ENCODE measurements at places on chromosomes 6 and 20.

DNA sequence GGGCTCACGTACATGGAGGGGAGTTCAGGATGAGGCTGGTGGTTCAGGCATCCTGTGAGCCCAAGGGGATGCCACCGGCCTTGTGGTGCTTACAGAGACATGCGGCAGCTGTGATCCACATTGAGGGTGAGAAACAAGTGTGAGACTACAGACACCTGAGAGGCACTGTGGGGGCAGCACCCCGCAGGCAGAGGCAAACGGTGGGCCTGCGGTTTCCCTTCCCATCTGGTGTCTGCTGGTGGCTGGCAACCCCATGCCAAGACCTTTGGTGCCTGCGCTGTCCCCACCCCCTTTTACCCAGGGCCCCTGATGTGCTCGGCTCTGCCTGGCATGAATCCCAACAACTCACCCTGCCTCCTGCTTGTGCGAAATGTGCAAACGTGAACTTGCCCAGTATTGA lies 42.0 kb downstream of the ERMARD start:
- DNase-seq, result no peak

GRCh38 chr20:20733943-20734342 lies 21.5 kb upstream of the RALGAPA2 start:
- no peak for DNase-seq

DNA sequence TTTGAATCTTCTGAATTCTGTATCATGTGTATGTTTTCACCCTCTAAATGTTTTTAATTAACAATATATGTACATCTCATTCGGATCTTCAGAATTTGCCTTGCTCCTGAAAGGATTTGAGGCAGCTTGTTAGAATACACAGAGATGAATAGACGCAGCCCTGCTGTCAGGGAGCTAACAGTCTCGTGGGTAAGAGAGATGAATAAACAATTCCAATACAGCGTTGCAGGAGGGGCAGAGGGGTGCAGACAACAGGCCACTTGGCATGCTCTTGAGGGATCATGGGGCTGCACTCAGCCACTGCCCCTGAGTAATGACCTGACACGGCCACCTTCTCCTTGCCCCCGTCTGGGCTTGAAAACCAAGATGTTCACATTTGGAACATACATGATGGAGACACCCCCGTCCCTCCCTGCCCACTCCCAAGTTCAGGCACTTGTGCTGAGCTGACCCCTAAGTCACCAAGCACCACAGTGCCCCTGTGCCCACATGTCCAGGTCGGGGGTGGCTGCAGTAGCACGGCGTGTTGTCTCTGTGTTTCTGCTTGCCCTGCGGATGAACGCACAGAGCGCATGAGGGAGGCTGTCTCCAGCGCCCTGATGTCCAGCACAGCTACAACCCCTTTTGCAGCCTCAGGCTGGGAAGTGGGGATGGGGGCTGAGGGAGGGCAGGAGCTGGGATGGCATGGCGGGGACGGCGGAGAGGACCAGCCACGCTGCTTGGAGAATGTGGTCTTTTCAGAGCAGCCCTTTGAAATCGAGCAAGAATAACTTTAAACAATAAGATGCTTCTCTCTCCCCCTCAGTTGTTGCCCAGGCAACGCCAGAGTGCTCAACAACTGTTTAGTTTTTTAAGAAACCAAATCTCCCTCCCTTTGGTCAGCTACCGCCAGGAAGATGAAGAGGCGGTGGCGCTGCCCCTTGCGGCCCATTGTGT lies 33.0 kb upstream of the CDH22 start:
- no peak for DNase-seq

- DNase-seq, result no peak
Measured at GRCh38 chr6:110541701-110542309, 65.4 kb upstream of the SLC22A16 start.

GRCh38 chr20:61769286-61769832 lies 296.3 kb downstream of the TAF4 start:
- no peak for DNase-seq

- no peak for DNase-seq
Measured at GRCh38 chr6:136775548-136775947, 16.7 kb downstream of the MAP3K5 start.

DNA sequence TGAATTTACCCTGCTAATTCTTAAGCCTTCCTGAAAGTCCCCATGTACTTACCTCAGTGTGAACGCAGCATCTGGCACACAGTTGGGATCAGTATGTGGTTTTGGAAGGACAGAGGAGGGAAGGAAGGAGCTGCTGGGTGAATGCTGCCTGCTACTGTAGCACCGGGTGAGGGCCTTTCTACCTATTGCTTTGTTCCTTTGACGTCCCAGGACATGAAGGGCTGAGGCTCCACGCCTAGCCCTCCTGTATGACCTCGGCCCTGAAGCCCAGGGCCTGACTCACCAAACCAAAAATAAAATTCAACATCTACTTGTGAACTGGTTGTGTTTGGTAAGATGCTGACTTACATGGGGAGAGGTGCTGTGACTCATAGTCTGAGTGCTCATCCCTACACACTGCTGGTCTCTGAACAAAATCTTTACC lies 51.1 kb downstream of the ARID1B start:
- no peak for DNase-seq

- no peak for DNase-seq
Measured at GRCh38 chr6:138503881-138504680, 4.8 kb upstream of the NHSL1 start.

GRCh38 chr6:158768436-158768835 lies 50.7 kb downstream of the EZR start:
- no peak for DNase-seq

DNA sequence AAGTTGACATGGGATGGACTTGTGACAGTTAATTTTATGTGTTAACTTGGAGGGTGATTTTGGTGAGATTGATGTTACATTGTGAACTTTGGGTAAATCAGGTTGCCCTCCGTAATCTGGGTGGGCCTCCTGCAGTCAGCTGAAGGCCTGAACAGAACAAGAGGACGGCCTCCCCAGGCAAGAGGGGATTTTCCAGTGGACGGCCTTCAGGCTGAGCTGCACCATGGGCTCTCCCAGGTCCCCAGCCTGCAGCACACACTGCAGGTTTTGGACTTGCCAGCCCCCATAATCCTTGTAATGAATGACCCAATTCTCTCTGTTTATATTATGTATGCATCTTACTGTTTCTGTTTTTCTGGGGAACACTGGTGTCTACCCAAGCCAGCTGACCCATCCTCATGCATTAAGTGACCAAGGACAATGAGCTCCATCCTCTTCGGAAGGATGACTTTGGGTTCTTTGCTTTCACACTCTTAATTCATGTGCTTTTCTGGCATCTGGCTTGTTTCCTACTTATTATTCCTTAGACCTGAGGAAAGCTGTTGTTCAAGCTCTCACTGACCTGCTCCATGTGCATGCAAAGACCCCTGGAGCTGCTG lies 64.2 kb downstream of the DACT2 start:
- DNase-seq, result no peak

DNA sequence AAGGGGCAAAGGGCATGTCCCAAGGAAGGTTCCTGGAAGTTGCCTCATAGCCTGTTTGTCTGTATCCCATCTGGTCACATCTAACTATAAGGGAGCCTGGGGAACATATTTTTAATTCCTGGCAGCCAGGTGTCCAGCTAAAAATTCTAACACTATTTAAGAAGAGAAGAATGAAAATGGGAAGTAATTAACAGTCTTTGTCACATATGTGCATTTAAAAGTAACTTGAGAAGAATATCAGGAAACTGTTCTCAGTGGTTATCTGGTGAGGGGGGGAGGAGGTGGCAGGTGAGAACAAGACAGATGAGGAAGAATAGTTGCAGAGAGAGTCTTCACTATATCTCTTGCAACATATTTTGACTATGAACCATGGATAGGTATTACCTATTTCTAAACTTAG lies 75.5 kb upstream of the ELOVL5 start:
- DNase-seq, result no peak

GRCh38 chr20:48538058-48538825 lies 289.6 kb downstream of the PREX1 start:
- DNase-seq, result no peak

DNA sequence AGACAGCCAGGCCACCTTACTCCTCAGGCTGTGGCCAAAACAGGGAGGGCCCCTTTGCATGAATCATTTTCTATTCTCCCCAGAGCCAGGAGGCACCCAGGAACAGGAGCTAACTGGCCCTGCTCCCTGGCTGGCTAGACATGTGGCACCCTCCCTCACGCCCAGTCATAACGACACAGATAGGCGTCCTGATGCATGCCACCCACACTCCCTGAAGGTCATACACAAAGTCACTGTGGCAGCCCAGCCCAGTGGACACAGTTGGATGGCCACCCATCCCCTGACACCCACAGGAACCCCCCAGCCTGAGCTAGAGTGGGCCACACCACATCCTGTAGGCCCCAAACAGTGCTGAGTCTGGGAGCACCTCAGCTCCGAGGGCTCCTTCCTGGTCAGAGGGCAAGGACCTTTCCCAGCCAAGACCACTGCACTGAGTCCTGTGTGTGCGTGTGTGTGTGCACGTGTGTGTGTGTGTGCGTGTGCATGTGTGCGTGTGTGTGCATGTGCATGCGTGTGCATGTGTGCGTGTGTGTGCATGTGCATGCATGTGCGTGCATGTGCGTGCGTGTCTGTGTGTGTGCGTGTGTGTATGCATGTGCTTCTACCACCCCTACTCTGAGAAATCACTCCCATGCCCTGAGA lies 21.6 kb downstream of the TFEB start:
- no peak for DNase-seq

GRCh38 chr6:156337801-156338200 lies 439.4 kb upstream of the ARID1B start:
- no peak for DNase-seq

DNA sequence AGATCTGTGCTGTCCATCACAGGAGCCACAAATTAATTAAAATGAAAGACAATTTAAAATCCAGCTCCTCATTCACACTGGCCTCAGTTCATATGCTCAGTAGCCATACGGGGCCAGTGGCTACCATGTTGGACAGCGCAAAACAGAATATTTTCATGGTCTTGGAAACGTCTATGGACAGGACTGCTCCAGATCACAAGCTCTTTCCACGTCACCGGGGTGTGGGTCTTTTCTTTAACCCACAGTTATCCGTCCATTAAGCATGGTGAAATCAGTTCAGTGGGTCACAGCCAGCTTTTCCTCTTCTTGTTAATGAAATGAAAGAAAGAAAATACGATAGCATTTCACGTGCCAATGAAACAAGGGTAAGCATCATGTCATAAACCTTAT lies 24.1 kb downstream of the GFOD1 start:
- no peak for DNase-seq

DNA sequence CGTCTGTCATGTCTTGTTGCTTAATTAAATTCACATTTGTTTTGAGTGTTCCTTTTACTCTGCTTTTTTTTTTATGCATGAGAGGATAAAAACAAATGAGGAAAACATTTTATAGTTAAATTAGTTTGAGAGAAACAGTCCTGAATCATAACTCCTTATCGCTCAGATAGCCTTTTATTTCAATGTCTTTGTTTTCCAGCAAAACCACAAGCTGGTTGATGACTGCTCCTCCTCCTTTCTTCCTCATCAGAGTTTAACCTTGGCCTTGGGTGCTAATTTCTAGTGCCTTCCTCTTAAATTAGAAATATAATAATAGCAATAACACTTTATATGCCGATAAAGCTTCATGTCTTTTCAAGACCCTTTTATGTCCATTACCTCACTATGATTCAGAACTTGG lies 3.1 kb downstream of the NOX3 start:
- no peak for DNase-seq

GRCh38 chr6:20008131-20008530 lies 171.0 kb downstream of the ID4 start:
- DNase-seq, result no peak

DNA sequence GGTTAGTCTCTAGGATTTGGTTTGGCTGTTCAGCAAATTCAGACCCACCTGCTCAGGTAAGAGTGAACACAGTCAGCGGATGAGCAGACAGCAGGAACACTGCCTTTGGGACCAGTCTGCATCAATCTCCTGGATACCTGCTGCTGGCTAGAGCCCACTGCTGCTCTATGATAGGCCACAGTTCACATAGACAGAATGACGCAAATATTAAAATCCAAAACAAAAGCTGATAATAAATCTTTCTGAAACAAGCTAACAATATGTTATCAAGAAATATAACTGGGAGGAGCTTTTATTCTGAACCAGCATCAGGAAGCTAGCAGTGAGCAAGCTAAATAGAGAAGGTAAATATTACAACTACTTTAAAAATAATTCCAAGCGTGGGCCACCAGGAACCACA lies at the start of gene TAAR1:
Gene TAAR1 (minus strand): TSS at position 101 of the 400 bp plus-strand sequence. CDS start 13,179 bp downstream, outside the sequence.
- no peak for DNase-seq

All from common myeloid progenitor, CD34-positive (primary cell).